ENCODE measurements at places on chromosomes 6 and 20.

DNA sequence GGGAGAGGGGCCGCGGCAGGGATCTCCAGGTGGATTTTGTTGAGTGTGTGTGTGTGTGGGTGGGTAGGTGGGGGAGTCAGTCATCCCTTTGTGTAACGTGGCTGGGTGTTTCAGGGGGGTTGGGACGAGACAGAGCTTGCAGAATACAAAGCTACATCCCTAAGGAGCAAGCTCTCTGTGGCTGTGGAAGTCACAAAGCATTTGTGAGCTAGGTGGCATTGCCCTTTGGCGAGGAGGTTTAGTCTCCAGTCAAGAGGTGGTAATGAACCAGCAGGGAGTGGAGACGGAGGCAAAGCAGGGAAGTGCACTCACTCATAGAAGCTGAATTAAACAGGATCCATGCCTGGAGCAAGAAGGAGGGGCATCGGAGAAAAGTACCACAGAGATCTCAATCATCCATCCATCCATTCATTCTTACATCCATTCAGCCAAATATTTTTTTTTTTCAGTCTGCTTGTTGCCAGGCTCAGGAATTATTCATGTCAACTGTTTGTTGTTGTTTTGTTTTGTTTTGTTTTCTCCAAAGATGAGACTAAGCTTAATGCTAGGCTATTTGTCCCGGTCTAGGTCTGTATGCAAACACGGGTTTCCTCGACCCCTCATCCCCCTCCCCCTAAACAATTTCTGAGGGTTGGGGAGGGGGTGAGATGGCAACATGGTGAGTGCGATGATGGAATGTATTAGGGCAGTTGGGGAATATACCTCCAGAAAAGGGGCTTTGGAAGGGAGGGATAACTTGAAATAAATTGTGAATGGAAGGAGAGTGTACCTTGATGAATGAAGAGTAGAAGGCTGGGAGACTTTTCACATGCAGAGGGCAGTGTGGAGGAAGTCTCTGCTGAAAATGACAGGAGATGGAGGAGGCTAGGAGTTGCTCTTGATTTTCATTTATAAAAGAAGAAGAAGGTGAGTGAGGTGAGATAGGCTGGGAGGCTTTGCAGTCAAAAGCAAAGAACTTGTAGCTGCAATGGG lies 1.0 kb downstream of the HCRTR2 start:
- DNase-seq: no peak

- no peak for DNase-seq
These were observed 27.6 kb downstream of the ZNF311 start for GRCh38 chr6:28977341-28978132.

DNA sequence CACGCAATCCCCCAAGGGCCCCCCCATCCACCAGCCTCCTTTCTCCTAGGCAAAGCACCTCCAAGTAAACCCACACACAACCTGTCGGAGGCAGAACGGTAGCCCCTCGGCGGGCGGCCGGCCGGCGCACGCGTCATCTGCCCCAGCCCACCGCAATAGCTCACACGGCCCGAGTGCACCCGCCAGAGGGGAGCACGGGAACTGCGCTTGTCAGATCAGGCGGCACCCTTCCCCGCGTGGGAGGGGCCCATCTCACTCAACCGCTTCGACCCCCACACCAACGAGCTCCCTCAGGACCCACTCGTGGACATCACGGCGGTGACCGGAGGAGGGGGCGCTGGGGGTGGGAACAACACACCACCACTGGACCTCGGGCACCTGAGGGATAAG lies 767.9 kb upstream of the DEFB115 start:
- no peak for DNase-seq

GRCh38 chr20:5504061-5504739 lies 187.4 kb upstream of the PROKR2 start:
- DNase-seq: peak; percentile 77

DNA sequence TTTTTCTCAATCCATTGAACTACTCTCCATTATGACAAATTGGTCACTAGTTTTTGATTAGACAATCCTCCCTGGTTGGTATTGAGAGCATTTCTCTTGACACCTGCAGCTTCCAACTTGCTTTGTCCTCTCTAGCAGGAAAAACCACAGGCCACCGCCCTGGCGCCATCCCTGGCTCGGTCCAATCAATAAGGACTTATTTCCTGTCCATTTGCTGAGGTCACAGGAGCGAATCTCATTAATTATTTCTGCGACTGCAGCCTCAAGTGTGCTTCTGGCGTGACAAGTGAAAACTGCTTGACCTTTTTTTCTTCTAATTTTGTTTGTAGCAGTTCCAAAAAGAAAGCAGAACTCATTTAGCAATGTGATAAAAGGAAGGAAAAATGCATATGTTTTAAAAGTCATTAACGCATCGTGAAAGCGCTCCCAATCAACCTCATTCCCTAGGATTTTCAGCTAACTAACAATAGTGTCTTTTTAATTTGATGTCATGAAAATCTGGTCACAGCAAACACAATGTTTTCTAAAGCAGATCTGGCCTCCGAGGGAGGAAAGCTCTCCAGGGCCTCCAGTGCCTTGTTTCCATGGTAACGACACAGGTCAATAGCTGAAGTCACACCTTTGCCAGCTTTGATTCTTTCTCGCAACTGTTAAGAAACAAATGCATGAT lies 39.0 kb upstream of the BEND3 start:
- no peak for DNase-seq

DNA sequence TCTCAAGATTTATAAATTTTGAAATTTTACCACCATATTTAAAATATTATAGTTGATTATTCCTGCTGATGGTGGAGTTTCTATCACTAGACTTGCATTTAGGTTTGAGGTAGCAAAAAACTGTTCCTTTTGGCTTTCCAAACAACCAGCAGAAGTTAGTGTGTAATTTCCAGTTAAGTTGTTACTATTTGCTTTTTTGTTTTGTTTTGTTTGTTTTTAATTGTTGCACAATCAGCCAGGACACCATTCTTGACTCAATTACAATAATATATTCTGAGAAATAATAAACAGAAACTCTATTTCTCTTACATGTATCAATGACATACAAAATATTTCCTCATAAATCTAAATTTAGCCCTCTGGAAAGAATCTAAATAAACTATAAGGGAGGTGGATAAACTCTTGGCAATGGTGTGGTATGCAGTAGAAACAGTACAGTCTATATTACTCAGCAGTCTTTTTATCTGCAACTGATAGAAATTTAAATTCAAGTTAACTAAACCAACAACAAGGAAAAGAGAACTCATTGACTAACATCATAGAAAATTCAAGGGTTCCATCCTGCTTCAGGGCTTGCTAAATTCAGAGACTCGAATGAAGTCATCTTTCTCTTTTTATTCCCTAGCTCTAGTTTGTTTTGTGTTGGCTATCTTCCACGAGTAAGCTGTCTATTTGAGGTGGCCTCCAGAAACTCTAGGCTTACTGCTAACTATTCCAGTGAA lies 19.4 kb upstream of the COL19A1 start:
- DNase-seq: no peak

DNA sequence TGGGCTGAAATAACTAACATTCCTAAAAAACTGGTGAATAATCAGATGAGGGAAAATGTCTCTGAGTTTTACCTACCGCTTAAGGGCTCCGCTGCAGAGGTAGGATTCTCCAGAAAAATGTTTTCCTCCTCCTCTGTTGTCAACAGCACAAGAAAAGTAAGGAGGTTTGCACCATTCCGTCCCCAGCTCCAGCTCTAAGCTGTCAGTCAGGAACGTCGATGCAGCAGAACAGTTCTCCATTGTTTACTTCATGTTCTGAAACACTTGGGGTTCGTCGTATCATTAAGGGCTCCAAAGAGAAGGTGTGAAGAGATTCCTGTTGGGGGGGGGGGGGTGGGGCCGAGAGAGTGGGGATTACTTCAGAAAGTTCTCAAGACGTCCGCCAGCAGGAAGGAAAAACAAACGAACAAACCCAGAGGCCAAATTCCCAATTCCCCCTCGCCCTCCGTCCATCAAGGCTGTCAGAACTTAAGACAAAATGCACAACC lies 734 bp downstream of the MMS22L start:
- DNase-seq: no peak

Measured in left ventricle myocardium inferior (tissue), 1 donor.